NCI-H1417 treated with DMSO at 0.1 percent for 48 hours (cell line): ENCODE measurements at places on chromosomes 12 and 14.

- DNase-seq: no peak
Observed at GRCh38 chr14:50657753-50658152, 10.4 kb downstream of the SAV1 start.

DNA sequence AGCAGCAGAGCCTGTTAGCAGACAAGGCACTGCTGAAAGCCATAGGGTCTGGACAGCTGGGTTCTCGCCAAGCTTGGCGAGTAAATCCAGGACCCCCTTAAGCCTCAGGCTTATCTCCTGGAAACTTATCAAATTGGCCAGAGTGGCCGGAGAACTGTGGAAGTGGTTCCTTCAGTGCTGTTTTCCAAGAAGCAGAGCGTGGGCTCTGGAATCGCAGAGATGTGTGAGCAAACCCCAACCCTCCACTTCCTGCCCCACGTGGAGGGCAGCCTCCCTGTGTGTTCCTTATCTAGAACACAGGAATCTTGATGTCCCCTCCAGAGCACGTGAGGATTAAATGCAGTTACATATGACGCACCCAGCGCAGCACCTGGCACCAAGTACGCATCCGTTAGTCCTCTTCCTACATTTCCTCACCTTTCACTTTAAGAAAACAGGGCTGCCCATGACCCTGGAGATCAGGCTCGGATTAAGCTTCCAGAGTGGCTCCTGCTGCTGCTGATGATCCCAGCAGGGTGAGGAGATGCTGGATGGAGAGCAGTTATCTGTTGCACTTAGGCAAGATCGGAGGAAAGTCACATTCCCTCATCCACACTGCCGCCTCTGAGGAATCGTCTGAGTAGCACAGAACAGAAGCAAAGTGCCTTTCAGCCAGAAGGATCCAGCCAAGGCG is 35.0 kb downstream of the MMAB start:
- DNase-seq: no peak

DNA sequence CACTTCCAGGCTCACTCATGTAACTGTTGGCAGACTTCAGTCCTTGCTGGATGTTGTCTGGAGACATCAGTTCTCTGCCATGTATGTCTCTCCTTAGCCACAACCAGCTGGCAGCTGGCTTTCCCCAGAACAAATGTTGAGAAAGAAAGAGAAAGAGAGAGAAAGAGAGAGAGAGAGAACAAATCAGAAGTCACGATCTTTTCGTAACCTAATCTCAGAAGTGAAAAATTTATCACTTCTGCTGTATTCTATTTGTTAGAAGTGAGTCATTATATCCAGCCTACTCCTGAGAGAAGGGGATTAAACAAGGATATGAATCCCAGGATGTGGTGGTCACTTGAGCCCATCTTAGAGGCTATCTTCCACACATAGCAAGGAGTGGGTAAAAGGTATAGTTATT is 101.2 kb downstream of the BTG1 start:
- no peak for DNase-seq

DNA sequence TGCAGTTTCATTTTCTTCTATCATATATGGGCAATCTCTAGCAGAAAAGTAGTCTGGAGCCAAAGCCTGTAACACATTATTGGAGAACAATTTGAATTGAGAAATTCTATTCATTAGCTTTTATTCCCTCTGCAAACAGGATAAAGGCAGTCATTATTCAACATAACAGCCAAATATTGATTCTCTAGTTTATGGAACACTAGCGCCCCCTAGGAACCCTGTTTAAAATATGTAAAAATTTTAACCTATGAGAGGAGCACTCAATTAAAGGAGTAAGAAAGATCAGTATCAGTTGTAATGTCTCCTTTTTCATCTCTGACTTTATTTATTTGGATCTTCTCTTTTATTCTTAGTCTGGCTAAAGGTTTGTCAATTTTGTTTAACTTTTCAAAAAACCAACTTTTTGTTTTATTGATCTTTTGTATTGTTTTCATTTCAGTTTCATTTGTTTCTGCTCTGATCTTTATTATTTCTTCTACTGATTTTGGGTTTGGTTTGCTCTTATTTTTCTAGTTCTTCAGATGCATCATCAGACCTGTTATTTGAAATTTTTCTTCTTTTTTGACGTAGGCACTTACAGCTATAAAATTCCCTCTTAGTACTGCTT is 4.8 kb upstream of the LMNTD1 start:
- DNase-seq: no peak

DNA sequence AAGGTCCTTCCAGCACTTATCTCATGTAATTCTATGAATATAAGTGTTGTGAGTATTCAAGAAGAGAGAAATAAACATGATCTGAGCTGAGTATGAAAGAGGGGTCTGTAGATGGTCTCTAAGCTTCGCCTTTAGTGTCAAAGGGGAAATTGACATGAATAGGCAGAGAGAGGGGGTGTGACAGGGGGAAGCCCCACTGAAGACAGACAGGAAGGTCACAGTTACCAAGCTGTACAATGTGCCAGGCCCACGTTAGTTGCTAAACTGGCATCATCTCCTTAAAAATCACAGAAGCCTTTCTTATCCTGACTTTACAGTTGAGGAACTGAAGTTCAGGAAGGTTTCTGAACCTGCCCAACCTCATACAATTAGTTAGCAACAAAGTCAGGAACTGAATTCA is 7.6 kb downstream of the ARHGEF40 start:
- DNase-seq: no peak

- DNase-seq: no peak
Observed at GRCh38 chr12:27966870-27967269, 5.7 kb downstream of the PTHLH start.

- DNase-seq: no peak
Observed at GRCh38 chr12:8519171-8519570, 5.9 kb downstream of the CLEC4D start.

- DNase-seq: no peak
Observed at GRCh38 chr14:76022991-76023390, 37.4 kb downstream of the IFT43 start.

DNA sequence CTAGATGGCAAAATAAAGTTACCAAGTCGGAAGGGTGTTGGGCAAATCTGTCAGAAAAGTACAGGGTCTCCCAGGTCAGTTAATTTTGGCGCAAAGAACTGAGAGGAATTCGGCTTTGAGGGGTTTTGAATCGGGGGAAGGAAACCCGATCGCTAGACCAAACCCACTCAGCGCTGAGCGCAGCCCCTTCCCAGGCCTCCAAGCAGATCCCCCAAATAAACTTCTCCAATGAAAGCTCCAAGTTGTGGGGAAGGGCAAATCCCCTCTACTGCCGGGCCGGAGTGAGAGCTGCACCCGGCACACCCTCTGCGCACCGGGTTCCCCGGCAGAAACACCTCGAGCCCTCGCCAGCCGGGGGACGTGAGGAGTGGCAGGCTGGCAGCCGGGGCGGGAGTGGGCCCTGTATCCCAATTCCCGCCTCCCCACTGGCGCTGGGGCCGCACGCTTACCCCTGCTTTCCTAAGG is 441 bp downstream of the E2F7 start:
- DNase-seq: no peak

- no peak for DNase-seq
Observed at GRCh38 chr12:71870416-71870815, 30.9 kb downstream of the TBC1D15 start.

- no peak for DNase-seq
Observed at GRCh38 chr12:21580748-21581516, 23.7 kb downstream of the GYS2 start.

- DNase-seq: no peak
Observed at GRCh38 chr14:58636129-58636528, 1.6 kb upstream of the DACT1 start.

- no peak for DNase-seq
Observed at GRCh38 chr14:101400830-101401229, 160.5 kb upstream of the DIO3 start.

GRCh38 chr14:33618361-33619105 is 332.3 kb downstream of the EGLN3 start:
- DNase-seq: no peak

- no peak for DNase-seq
Observed at GRCh38 chr12:18620986-18621385, 116.8 kb downstream of the PLCZ1 start.

GRCh38 chr14:103427485-103428443 is 42.5 kb downstream of the MARK3 start:
- DNase-seq: no peak

DNA sequence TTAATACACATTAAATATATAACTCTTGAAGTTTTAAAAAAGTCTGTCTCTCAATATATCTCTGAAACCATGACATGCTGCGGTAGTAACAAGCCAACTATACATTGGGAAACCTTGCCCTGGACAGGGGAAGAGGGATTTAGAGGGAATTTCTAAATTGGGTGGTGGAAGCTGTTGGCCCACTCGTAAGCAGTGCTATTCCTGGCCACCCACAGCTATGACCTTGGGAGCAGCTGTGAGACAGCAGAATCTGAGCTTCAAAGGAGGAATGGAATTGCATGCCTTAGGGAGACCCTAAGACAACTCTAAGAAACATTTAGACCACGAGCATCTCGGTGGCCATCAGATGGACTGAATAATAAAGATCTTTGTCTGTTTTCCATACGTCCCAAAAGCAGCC is 15.8 kb upstream of the GCH1 start:
- no peak for DNase-seq

- DNase-seq: no peak
Observed at GRCh38 chr12:127416796-127417195, 850.2 kb upstream of the TMEM132C start.

DNA sequence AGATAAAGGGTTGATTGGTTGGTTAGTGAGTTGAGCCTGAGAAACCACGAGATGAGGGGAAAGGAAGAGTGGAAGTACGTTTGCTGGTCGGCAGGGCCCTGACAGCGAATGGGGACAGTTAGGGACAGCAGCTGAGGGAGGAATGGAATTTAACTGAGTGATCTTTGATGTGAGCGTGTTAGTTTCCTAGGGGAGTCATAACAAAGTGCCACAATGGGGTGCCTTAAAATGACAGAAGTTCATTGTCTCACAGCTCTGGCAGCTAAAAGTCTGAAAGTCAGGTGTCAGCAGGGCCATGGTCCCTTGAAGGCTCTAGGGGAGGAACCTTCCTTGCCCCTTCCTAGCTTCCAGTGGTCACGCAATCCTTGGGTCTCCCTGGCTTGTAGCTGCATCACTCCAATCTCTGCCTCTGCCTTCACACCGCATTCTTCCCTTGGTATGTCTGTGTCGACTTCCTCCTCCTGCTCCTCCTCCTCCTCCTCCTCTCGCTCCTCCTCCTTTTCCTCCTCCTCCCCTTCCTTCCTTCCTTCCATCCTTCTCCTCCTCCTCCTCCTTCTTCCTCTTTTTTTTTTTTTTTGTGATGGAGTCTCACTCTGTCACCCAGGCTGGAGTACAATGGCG is 26.0 kb upstream of the RIN3 start:
- no peak for DNase-seq

- DNase-seq: peak; percentile 90
Observed at GRCh38 chr12:96986883-96987523, 79.9 kb downstream of the NEDD1 start.

- DNase-seq: no peak
Observed at GRCh38 chr12:14570231-14570630, 2.5 kb upstream of the PLBD1 start.
